Kidney (tissue), 22 donors: ENCODE measurements at places on chromosomes 11 and 22.

GRCh38 chr11:122491509-122491908 lies 164.0 kb upstream of the UBASH3B start:
- H3K27ac ChIP-seq = no peak overlapping the region
- no peak overlapping the region for H3K4me3 ChIP-seq
- H3K4me1 ChIP-seq = no peaks in the 10 kb centered on the region
- DNase-seq = no peak
- no peaks in the 10 kb centered on the region for H3K27me3 ChIP-seq

- H3K4me1 ChIP-seq = no peaks in the 10 kb centered on the region
- no peaks in the 10 kb centered on the region for H3K36me3 ChIP-seq
- H3K27ac ChIP-seq = no peak overlapping the region
- H3K4me3 ChIP-seq = no peak overlapping the region
- no peak for DNase-seq
Measured at GRCh38 chr11:78810559-78811009, 235.9 kb upstream of the NARS2 start.

GRCh38 chr22:28950617-28951411 lies 67.4 kb downstream of the ZNRF3 start:
- no peaks in the 10 kb centered on the region for H3K36me3 ChIP-seq
- no peaks in the 10 kb centered on the region for H3K27me3 ChIP-seq
- H3K4me1 ChIP-seq = peaks cover 21% of the 10 kb centered on the region
- H3K4me3 ChIP-seq = no peak overlapping the region

DNA sequence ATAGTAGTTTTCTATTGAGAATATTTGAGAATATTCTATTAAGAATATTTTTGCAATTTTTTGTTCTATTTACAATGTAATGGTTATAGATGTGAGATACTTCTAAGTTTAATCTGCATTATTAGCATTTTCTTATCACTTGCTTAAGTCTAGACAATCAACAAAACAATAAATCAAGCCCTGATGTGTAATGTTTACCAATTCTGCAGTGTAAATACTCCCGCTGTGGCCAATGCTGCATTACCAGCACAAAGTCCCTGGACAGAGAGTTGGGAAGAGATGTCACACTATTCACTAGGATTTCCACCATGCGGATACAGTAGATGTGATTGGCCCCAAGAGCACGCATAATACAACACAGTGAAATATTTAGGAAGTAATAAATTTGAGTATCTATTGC lies 47.6 kb upstream of the GCAT start:
- H3K4me1 ChIP-seq = no peaks in the 10 kb centered on the region
- H3K4me3 ChIP-seq = no peak overlapping the region
- no peak for DNase-seq
- no peak overlapping the region for H3K27ac ChIP-seq

GRCh38 chr22:22218302-22218701 lies 26.3 kb upstream of the VPREB1 start:
- H3K4me3 ChIP-seq = no peak overlapping the region
- no peaks in the 10 kb centered on the region for H3K27me3 ChIP-seq
- no peaks in the 10 kb centered on the region for H3K36me3 ChIP-seq
- H3K4me1 ChIP-seq = no peaks in the 10 kb centered on the region
- DNase-seq = no peak

DNA sequence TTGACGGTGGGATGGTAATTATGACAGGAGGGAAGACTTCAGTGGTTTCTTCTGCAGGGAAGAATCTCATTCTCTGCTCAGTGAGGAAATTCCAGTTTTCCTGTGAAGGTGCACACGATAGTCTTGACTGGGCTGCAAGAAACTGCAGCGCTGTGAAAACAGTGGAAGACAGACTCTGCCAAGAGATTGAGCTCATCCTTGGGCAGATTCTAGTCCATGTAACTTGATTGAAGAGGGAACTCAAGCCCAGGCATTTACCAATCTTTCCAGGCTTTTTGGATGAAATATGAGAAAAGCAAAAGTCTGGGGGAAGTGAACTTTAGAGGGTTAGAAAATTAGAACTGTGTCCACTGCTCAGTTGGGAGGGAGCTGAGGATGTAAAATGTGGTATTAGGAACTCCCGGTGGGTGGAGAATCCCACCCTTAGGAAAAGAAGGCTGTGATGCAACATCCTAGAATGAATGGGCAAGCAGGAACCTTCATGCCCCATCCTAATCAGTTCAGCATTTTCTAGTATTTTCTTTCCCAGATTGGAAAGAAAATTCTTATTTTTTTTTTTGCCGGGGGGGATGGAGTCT lies 212.6 kb downstream of the DBX1 start:
- no peak for DNase-seq
- H3K4me1 ChIP-seq = peaks cover 1% of the 10 kb centered on the region
- H3K27ac ChIP-seq = no peak overlapping the region
- H3K4me3 ChIP-seq = no peak overlapping the region
- no peaks in the 10 kb centered on the region for H3K27me3 ChIP-seq

- no peak overlapping the region for H3K4me3 ChIP-seq
- H3K4me1 ChIP-seq = peaks cover 9% of the 10 kb centered on the region
- no peaks in the 10 kb centered on the region for H3K36me3 ChIP-seq
- H3K27ac ChIP-seq = no peak overlapping the region
Measured at GRCh38 chr11:3904228-3904627, 48.8 kb downstream of the STIM1 start.

DNA sequence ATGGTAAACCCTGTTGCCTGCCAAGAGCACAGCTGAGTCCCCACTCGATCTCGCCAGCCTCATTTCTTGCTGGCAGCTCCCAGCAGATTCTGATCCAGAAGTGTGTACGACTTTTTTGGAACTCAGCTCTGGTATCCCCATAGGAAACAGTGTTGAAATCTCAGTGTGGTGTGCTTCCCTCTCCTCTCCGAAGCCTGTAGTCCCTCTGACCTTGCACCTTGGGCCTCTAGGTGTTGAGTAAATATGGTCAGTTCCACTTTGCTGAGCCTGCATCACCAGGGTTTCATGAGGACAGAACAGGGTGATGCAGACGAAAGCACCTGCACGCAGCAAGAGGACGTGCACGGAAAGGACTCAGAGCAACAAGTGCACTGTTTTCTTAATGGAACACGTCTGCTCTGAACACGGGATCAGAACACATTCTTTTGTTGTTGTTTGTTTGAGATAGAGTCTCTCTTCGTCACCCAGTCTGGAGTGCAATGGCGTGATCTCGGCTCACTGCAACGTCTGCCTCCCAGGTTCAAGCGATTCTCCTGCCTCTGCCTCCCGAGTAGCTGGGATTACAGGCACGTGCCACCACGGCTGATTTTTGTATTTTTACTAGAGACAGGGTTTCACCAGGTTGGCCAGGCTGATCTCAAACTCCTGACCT lies 3.8 kb upstream of the CPT1A start:
- no peaks in the 10 kb centered on the region for H3K27me3 ChIP-seq
- peaks cover 4% of the 10 kb centered on the region for H3K4me1 ChIP-seq
- DNase-seq = no peak

DNA sequence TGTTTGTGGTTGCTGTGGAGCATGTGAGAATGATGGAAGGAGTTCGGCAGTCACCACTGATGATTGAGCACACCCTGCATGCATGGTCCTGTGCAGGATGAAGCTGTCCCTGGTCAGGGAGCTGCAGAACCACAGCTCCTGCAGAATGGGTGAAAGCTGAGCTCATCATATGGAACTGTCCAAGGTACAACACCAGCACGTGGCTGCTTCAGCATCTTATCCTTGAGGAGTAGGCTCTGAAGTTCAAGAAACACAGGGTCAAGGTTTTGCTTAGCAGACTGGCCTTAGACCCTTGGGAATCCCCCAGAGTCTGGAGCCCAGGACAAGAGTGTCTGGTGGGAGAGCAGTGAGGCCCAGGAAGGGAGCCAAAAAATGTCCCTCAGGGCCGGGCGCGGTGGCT lies 182.4 kb upstream of the LARGE1 start:
- no peaks in the 10 kb centered on the region for H3K36me3 ChIP-seq
- no peaks in the 10 kb centered on the region for H3K27me3 ChIP-seq
- H3K4me1 ChIP-seq = no peaks in the 10 kb centered on the region
- H3K4me3 ChIP-seq = no peak overlapping the region
- peak; percentile 49 for DNase-seq
- no peak overlapping the region for H3K27ac ChIP-seq

DNA sequence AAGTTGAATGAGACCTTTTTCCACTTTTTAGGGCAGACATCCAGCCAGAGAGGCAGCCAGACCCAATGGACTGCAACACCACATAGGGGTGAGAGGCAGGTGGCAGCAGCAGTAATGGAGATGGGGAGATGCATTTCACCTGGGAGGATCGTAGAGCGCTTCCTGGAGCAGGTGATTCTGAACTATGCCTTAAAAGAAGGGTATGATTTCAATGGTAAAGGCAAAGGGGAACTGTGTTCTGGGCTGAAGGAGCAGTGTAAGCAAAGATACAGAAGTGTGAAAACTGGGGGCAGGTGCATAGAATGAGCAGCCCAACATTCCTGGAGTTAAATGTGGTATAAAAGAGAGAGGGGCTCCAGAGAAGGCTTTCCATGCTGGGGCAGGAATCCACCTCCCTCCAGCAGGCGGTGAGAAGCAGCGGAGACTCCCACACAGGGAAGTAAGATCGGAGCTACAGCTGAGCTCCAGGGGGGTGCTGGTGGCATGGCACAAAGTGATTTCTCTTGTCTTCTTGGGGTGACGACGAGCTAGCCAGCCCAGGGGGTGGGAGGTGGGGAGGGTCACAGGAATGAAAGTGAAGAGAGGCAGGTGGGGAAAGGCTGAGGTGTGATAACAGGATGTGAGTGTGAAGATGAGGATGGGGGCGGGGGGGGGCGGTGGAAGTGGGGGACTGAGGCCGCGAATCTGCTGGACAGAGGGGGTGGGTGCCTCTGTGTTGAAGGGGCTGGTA lies 4.3 kb upstream of the SERHL2 start:
- H3K4me1 ChIP-seq = no peaks in the 10 kb centered on the region
- no peaks in the 10 kb centered on the region for H3K36me3 ChIP-seq
- no peak overlapping the region for H3K27ac ChIP-seq
- no peak overlapping the region for H3K4me3 ChIP-seq
- H3K27me3 ChIP-seq = no peaks in the 10 kb centered on the region

DNA sequence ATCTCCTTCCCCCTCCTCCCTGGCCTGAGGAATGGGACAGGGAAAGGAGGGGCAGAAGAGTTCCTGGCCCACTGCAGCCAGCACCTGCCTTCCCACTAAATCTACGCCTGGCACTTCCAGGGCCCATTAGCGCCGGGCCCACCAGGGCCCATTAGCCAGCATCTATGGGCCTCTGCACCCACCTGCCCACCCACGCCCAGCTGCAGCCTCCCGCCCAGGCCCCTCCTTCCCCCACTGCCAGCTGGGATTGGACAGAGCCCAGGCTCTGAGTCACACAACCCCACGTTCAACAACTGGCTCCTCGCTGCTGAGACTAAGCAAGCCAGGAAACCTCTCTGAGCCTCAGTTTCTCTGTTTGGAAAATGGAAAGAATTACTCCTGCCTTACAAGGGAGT lies 48.7 kb downstream of the CYTH4 start:
- peaks cover 11% of the 10 kb centered on the region for H3K27me3 ChIP-seq
- no peak for DNase-seq
- no peak overlapping the region for H3K4me3 ChIP-seq
- peak overlapping the region; percentile 27 for H3K27ac ChIP-seq
- H3K36me3 ChIP-seq = no peaks in the 10 kb centered on the region

DNA sequence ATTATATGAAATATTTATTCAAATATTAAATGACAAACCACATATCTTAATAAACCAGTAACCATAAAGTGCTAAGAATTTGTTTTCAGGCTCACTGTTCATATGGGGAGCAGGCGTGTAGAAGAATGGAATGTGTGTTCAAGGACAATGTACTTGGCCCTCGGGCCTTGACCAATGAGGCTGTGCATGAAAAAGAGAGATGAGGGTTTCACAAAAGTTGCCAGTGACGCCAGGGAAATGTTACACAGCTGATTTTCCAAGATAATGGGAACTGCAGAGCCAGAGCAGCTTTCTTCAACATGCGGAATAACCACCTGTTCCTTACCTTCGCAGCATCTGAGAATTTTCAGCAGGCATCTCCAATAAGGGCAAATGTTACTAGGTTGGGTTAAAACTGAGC lies 4.2 kb downstream of the SF1 start:
- no peak overlapping the region for H3K4me3 ChIP-seq
- DNase-seq = no peak
- peaks cover 6% of the 10 kb centered on the region for H3K4me1 ChIP-seq
- H3K27ac ChIP-seq = no peak overlapping the region

DNA sequence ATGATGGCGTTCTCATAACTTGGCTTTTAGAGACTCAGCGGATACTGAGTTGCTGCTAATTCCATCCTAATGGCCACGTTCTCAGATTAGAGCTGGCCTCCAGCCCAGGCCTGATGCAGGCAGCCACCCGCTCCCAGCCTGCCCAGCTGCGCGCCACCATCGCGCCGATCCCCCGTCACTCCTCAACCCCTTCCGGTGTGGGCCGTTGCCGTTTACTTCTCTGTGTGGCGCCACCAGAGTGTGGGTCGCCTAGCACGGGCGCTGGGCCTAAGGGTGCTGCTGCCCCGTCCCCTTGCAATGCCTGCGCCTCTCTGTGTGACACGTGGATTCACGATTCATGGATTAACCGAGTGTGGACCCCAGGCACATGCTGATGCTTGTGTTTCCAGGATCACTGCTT lies 1116.0 kb downstream of the BRD1 start:
- DNase-seq = no peak
- H3K27me3 ChIP-seq = no peaks in the 10 kb centered on the region
- no peak overlapping the region for H3K4me3 ChIP-seq

- peak overlapping the region; percentile 97 for H3K27ac ChIP-seq
- H3K4me3 ChIP-seq = no peak overlapping the region
- H3K27me3 ChIP-seq = no peaks in the 10 kb centered on the region
- H3K36me3 ChIP-seq = peaks cover 22% of the 10 kb centered on the region
Measured at GRCh38 chr22:36334821-36335603, 52.8 kb downstream of the MYH9 start.

DNA sequence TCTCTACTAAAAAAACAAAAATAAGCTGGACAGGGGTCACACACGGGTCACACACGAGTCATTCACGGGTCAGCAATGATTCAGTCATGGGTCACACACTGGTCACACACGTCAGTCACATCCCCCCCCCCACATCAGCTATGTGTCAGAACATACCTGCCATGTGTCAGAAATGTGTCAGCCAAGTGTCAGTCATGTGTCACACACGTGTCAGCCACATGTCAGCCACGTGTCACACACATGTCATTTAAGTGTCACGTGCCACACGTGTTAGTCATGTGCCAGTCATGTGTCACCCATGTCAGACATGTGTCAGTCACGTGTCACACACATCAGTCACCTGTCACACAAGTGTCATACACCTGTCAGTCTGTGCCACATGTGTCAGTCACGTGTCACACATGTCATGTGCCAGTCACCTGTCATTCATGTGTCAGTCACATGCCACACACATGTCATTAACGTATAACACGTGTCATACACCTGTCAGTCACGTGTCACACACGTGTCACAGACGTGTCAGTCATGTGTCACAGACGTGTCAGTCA lies 28.7 kb upstream of the MMP20 start:
- no peaks in the 10 kb centered on the region for H3K36me3 ChIP-seq
- no peaks in the 10 kb centered on the region for H3K27me3 ChIP-seq
- H3K27ac ChIP-seq = no peak overlapping the region
- no peaks in the 10 kb centered on the region for H3K4me1 ChIP-seq
- H3K4me3 ChIP-seq = no peak overlapping the region

- H3K4me3 ChIP-seq = no peak overlapping the region
- DNase-seq = no peak
- no peaks in the 10 kb centered on the region for H3K36me3 ChIP-seq
Measured at GRCh38 chr11:37511425-37511933, 913.4 kb upstream of the RAG2 start.

- H3K27ac ChIP-seq = no peak overlapping the region
- no peak overlapping the region for H3K4me3 ChIP-seq
- H3K36me3 ChIP-seq = no peaks in the 10 kb centered on the region
Measured at GRCh38 chr11:82682003-82682751, 51.5 kb downstream of the FAM181B start.

GRCh38 chr11:40241524-40242051 lies 1217.9 kb downstream of the LRRC4C start:
- no peaks in the 10 kb centered on the region for H3K27me3 ChIP-seq
- peak; percentile 34 for DNase-seq
- no peak overlapping the region for H3K4me3 ChIP-seq
- no peak overlapping the region for H3K27ac ChIP-seq
